ENCODE measurements at places on chromosomes 1 and 21.
A peak's percentile ranks its signal among the peaks of the same experiment; 100 is the strongest.

GRCh38 chr1:197200272-197200899 lies 53.9 kb upstream of the ASPM start:
- peak; percentile 50 for DNase-seq

- no peak for DNase-seq
These were observed 20.2 kb downstream of the MRPL37 start for GRCh38 chr1:54220004-54220811.

GRCh38 chr1:200355801-200356200 lies 54.0 kb downstream of the ZNF281 start:
- DNase-seq = no peak

DNA sequence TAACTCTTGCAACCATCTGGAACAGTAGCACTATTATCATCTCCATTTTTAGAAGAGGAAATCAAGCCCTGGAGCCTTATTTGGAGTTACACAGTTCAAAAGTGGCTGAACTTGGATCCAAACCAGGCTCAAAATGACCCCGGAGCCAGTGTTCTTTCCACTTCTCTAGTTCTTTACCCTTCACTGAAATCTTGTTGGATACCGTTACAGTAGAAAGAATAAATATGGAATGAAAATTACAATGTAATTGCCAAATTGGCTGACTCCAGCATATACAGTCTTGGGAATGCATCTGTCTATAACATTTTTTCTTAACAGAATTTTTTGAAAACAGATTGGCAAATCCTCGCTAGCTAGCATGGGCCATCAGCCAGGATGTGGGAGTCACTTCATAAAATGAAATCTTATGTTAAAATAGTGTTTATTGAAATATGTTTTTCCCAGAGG lies 261.4 kb downstream of the CTH start:
- no peak for DNase-seq

- no peak for DNase-seq
These were observed 677.8 kb downstream of the USP25 start for GRCh38 chr21:16407403-16408240.

- DNase-seq = no peak
These were observed 662.5 kb downstream of the PLA2G4A start for GRCh38 chr1:187491082-187491720.

GRCh38 chr1:47280142-47280541 lies 33.8 kb downstream of the STIL start:
- DNase-seq = no peak

- DNase-seq = no peak
These were observed 24.0 kb upstream of the BTG3 start for GRCh38 chr21:17636711-17637110.

GRCh38 chr1:79499541-79499940 lies 493.0 kb upstream of the ADGRL4 start:
- no peak for DNase-seq

GRCh38 chr1:159185121-159185520 lies 13.7 kb downstream of the CADM3 start:
- DNase-seq = no peak

- peak; percentile 6 for DNase-seq
These were observed 29.7 kb downstream of the SSBP3 start for GRCh38 chr1:54376430-54377039.

DNA sequence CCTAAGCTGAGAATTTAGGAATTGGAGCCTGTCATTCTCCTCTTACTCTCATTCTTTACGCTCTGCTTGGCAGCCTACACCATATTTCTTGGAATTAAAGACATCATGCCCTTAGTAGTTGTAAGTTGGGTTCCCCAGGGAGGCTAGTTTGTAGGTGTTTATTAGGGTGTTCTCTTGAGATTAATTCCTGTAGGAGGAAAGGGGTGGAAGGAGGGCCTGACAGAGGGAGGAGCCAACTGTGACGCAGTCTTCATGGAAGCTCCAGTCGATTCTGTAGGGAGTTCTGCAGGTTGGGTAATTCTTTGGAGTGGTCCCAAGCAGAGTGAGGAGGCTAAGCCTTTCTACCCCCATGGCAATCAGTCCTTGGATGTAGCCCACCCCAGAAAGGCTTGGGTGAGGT lies 111.4 kb downstream of the HHAT start:
- no peak for DNase-seq

DNA sequence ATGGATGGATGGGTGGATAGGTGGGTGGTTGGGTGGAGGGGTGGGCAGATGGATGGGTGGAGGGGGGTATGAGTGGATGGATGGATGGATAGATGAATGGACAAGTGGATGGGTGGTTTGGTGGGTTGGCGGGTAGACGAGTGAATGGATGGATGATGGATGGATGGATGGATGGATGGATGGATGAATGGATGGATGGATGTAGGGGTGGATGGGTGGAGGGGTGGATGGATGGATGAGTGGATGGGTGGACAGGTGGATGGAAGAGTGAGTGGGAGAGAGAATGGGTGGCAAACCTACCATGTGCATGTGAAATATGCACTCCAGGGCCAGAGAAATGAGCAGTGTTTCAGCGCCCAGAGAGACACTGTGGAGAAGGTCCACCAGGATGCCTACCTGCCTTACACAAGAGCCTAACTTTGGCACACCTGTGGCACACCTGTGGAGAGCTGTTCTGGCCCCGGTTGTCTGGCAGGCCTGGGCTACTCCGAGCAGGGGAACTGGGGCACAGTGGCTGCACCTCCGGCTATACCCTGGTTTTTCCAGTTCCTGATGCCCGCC lies 12.8 kb downstream of the EPHA2 start:
- no peak for DNase-seq

- no peak for DNase-seq
These were observed 697 bp upstream of the C21orf91 start for GRCh38 chr21:17819877-17820229.

DNA sequence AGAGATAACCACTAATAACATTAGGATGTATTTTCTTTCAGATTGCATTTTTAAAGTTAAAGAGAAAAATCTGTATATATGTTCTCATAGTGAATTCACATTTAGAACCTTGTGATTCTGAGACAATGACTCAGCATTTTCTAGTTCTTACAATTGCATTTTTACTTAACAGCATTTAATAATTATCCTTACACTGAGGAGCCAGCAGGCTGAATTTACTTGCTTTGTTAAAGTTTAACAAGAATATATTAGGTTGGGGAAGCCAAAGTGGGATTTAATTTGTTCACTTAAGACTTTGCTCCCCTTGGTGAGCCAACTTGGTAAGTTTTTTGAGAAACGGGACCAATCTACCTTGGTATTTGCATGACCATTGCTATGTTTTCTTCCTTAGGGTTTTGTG lies 4.5 kb downstream of the PATJ start:
- no peak for DNase-seq

- DNase-seq = no peak
These were observed 17.5 kb downstream of the KPNA6 start for GRCh38 chr1:32125313-32125712.

- DNase-seq = no peak
These were observed 13.6 kb upstream of the NDC1 start for GRCh38 chr1:53851571-53852285.

GRCh38 chr1:163842571-163842970 lies 520.8 kb downstream of the NUF2 start:
- DNase-seq = no peak

DNA sequence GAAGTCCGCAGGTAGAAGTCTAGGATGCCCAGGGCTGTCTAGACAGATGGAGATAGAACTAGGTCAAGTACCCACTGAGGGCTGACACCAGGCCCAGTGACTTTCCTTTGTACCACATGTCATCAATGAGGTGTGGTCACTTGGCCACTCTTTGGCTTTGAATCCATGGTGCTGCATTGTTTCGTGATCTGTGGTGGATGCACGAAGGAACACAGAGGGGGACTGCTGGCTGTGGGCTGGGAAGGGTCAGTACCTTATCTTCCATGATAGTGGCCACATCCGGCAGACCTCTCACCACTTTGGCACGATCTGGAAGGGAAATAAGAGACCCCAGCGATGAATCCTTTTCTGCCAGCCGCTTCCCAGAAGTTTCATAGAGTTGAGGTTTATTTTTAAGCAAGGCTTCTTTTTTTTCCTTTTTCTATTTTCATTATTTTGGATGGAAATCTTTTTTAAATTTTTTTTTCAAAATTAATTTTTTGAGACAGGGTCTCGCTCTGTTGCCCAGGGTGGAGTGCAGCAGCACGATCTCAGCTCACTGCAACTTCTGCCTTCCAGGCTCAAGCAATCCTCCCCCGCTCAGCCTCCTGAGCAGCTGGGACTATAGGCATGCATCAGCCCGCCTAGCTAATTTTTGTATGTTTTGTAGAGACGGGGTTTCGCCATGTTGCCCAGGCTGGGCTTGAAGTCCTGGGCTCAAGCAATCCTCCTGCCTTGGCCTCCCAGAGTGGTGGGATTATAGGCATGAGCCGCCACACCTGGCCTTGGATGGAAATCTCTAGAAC lies 53.1 kb downstream of the MYOM3 start:
- DNase-seq = no peak

- DNase-seq = no peak
These were observed 3.7 kb downstream of the TARBP1 start for GRCh38 chr1:234475167-234475793.

DNA sequence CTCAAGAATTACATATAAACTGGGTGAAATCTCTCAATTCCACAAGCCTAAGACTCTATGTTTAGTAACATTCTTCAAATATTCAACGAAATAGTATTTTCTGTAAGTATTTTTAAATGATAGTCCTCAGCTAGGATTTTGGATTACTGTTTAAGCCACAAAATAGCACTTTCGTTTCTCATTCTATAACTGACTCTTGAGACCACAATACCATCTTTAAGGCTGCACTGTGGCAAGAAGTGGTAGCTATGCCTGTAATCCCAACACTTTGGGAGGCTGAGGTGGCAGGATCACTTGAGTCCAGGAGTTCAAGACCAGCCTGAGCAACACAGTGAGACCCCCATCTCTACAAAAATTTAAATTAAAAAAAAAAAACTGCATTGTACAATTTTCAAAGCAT lies 126.7 kb downstream of the CDC42BPA start:
- DNase-seq = no peak

GRCh38 chr1:93692026-93692425 lies 10.4 kb upstream of the BCAR3 start:
- DNase-seq = no peak

DNA sequence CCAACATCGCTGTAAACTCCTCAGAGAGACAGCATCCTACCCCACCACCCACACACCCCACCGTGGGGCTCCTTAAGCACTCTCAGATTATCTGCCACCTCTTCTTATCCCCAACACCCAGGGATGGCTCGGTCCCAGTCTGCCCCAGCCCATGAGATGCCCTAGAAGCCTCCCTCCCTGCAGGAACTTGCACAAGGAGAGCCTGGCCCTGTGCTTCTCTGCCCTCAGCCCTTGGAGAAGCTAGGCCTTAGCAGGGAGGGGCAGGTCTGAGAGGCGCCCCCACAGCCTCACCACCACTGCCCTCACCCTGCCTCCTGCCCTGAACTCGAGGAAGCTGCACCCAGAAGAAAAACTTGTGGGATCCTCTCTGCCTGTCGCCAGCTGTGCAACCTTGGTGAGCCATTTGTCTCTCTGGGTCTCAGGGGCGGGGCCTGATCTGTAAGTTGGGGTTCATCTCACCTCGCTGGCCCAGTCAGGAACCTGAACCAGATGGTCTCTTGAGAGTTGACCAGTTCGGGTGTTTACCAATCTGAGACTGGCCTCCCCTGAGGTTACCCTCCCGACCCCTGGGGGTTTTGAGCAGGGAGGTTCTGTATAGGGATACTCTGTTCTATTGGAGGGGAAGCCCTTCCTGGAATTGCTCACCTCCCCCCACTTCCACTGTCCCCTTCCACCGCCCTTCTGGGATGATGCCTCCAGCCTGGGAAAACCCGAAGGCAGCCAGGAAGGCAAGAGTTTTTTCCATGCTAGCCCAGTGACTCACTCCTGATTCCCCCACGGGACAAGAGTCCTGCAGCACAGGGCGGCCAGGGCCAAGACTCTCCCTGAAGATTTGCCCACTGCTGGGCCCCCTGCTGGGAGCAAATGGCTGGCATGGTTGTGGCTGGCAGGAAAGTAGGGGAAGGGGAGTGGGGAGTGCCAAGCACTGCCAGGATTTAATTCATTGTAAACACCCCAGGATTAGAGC lies at the start of gene S100A3:
TSS of gene S100A3 (minus strand) at position 537 of the 967 bp plus-strand sequence. CDS start 773 bp downstream, outside the sequence.
- no peak for DNase-seq

DNA sequence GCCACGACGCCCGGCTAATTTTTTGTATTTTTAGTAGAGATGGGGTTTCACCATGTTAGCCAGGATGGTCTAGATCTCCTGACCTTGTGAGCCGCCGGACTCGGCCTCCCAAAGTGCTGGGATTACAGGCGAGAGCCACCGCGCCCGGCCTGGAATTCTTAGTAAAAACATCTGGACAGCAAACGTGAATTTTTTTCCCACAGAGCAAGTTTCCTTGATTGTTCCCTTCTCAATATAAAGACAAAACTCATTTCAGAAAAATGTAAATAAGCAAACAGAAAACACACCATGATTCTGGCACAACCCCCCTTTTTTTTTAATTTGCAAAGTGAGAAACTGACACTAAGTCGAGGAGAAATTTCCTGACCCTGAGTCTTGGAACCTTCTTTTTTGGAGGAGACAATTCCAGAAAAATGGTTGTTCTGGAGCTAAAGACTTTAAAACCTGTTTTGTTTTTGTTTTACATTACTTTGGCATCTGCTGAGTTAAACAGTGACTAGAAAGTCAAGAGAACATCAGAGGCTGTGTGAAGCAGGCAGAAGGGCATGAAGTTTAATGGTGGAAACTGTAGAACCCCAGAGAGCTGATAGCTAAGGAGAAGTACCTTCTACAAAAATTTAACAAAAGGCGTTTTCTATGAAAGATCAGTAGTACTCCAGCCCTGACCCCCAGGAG lies 10.3 kb upstream of the HMGCS2 start:
- DNase-seq = no peak

- no peak for DNase-seq
These were observed 274.9 kb downstream of the NUF2 start for GRCh38 chr1:163596541-163597258.

DNA sequence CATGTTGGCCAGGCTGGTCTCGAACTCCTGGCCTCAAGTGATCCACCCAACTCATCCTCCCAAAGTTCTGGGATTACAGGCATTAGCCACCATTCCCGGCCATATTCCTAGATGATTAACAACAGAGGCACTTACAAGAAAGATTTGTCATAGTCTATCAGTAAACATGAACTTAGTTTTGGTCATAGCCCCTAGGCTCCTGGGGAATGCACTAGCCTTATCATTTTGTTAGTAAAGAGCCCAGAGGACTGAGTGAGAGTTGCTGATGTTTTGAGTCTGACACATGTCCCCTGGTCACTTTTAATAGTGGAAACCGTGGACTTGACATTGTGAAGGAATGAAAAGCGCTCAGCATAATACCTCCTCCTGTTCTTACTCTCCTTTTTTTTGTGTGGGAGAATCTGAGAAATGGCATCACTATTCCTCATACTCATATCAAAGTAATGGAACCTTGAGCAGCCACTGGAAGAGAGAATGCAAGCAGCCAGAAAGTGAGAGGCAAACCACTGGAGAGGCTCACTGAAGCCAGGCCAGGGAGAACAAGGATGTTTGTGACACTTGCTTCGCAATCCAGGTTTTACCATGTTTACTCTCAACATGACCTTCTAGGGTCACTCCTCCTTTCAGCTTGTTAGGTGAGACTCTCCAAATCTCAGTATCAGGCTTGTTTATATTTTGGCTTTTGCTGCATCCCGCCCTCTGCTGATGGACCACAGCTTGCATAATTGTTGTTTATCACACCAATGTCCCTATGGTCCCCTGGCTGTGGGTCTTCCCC lies 14.8 kb downstream of the ATP1B1 start:
- DNase-seq = no peak

All from CD4-positive, alpha-beta T cell treated with Interleukin-2 at 100 ng/mL for 4 hours (primary cell).